ENCODE measurements at places on chromosomes 13 and 19.
A peak's percentile ranks its signal among the peaks of the same experiment; 100 is the strongest.

DNA sequence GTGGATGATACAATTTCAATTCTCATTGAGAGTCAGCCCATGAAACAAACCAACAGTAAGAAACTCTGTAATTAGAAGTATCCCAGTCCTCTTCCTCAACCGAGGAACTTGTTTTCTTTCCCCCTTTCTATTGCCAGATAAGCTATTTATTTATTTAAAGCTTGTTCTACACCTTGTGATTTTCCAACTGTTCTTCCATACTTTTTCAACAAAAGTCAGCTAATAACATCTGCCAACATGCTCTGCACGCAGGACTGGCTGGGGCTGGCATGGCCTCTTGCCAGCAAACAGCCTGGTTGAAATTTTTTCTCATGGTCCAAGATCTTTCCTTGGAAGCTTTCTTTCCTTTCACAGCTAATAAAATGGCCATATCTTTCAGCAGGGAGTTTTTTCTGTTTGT is 2.9 kb upstream of the IRS2 start:
- no peak for DNase-seq

GRCh38 chr19:42287017-42287826 is 14.7 kb upstream of the PRR19 start:
- DNase-seq: no peak

DNA sequence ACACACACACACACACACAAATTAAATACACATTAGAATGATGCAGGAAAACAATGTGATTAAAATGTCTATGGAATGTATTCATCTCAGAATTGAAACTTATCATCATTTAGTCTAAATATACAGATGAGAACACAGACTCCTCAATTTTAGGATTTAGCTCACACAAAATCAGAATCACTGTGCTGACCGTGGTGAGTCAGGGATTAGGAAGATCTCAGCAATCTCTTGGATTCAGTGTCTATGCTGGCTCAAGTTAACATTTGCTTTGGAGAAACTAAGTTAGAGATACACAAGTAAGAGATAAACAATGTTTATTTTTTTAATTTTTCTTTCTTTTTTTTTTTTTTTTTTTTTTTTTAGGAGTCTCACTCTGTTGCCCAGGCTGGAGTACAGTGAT is 323.6 kb downstream of the KLF12 start:
- DNase-seq: no peak

- peak; percentile 59 for DNase-seq
Measured at GRCh38 chr13:104414771-104415170, 1348.6 kb upstream of the SLC10A2 start.

GRCh38 chr19:13031917-13032623 is 36.8 kb downstream of the NFIX start:
- DNase-seq: no peak

- DNase-seq: no peak
Measured at GRCh38 chr19:1467490-1468273, 11.3 kb downstream of the C19orf25 start.

GRCh38 chr13:19658831-19659230 is 25.4 kb downstream of the MPHOSPH8 start:
- DNase-seq: no peak

- DNase-seq: no peak
Measured at GRCh38 chr13:62193919-62194318, 778.3 kb upstream of the PCDH20 start.

- DNase-seq: peak; percentile 49
Measured at GRCh38 chr19:2636897-2637683, 65.4 kb downstream of the GNG7 start.

GRCh38 chr19:6890401-6890913 is 3.1 kb downstream of the ADGRE1 start:
- DNase-seq: no peak

DNA sequence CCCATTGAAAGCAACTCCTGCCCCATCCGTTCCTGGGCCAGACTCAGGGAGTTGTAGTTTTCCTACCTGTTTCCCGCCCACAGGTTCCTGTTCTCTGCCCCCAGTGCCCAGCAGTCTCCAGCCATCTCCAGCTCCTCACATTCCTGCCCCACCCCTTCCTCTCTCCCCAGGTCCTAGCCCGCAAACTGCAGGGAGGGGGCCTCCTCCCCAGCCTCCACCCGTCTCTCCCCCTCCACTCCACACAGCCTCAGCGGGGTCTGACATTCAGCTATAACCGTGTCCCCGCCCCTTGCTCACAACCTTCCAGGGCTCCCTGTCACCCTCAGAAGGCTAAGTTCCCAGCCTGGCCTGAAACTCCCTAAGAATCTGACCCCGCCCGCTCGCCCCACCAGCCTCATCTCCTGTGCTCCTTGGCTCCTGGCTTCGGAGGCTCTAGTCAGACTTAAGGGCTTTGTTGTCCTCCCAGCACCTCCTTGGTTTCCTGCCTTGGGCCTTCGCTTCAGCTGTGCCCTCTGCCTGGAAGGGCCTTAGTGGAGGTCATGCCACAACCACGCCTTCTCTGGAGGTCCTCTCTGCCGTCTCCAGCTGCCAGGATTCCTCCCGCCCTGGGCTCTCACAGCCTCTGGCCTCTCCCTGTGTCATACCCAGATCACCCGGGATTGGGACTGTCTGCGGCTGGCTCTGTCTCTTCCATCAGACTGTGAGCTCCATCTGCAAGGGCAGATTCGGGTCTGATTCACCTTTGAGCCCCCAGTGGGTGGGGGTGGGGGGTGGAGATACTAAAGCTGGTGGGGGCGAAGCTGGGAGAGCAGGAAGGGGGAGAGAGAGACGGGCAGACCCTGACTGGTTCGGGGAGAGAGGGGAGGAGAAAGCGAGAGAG is 5.1 kb upstream of the SPACA6 start:
- no peak for DNase-seq

GRCh38 chr19:45641274-45642105 is 2.3 kb upstream of the EML2 start:
- peak; percentile 100 for DNase-seq

All from OCI-M1 (cell line).